ENCODE measurements at places on chromosomes 7 and 10.

- no peak for DNase-seq
These were observed 3.2 kb upstream of the GSTO1 start for GRCh38 chr10:104251443-104251842.

GRCh38 chr10:114286921-114287320 lies 47.9 kb downstream of the VWA2 start:
- DNase-seq: no peak

- DNase-seq: no peak
These were observed 37.6 kb upstream of the PDCD4 start for GRCh38 chr10:110833941-110834628.

DNA sequence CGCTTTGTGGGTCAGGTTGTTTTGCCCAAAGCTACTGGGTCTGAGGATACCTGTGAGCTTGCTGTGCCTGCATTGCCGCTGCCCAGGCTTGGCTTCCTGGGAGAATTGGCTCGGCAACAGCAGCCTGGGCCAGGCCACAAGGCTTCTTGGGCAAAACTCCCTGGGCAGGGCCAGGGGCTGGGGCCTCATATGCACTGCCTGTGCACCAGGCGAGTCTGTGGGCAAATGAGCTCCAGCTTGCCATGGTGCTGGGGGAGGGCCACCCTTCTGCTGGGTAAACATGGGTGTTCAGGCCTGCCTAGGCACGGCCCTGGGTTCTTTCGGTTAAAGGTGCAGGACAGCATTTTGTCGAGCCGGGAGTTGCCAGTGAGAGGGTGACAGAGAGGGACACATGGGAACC lies 19.4 kb downstream of the ZMIZ1 start:
- no peak for DNase-seq

DNA sequence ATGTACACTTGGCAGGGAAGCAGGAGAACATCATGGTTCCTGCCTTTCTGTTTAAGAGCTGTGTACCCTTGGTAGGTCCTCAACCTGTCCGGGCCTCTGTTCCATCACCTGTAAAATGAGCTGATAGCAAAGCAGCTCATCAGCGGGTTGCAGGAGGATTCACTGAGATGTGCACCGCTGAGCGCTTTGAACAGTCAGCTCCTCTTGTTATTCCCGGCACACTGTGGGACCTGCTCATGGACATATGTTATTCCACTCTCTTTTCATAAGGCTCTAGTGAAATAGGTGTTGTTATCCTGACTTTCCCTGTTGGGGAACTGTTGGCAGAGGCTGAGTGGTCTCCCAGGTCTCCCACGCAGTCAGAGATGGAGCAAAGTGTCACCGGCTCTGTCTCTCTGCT lies 497.5 kb upstream of the ZMIZ1 start:
- no peak for DNase-seq

DNA sequence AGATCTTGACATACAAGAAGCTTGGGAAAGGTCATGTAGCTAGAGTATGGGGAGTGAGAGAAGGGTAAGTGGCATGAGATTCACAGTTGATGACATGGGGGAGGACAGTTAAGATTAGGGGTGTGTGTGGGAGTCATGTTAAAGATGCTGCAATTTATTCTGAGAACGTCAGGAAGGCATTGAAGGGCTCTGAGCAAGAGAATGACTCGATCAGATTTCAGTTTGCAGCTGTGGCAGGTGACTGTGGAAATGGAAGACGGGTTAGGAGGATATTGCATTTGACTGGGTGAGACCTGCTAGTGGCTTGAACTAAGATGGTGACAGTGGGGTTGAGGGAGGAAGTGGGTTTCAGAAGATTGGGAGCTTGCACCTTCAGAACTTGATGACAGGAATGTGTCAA lies 5.6 kb downstream of the CDC123 start:
- no peak for DNase-seq

- no peak for DNase-seq
These were observed 223.1 kb downstream of the FGFR2 start for GRCh38 chr10:121375172-121375571.

DNA sequence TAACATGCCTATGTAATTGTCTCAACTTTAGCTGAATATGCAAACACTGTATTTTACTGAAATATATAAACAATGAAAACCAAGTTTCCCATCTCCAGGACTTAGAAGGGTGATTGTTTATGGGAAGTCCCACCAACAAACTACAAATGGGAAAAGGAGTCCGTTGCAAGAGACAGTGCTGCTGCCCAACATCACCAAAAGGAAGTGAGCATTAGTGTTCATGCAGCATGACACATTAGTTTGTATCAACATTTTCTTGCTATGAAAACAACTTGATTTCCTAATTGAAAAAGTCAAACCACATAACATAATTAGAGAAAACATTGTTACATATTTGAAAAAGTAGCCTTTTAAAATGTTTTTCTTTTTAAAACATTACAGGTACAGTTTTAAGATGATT lies 138.5 kb downstream of the ZNF438 start:
- DNase-seq: no peak

- peak; percentile 71 for DNase-seq
These were observed at the start of gene ACTL6B for GRCh38 chr7:100655908-100656674. Gene ACTL6B, minus strand, starts transcription at chr7:100656448. Its CDS starts 94 bp downstream, at chr7:100656354.

- DNase-seq: peak; percentile 17
These were observed 127.8 kb upstream of the ZNF746 start for GRCh38 chr7:149625340-149625946.

GRCh38 chr10:1400101-1401070 lies 336.9 kb downstream of the ADARB2 start:
- DNase-seq: no peak

- no peak for DNase-seq
These were observed 171.0 kb downstream of the SND1 start for GRCh38 chr7:127822822-127823508.

DNA sequence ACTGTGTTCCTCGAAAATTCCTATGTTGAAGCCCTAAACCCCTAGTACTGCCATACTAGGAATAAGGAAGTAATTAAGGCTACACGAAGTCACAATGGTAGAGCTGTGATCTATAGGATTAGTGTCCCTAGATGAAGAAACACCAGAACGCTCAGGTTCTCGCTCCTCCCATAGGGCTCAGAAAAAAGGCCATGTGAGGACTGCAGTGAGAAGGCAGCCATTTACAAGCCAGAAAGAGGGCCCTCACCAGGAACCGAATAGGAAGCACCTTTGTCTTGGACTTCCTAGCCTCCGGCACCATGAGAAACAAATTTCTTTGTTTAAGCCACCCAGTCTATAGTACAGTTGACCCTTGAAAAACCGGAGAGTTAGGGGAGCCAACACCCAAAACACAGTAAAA lies 46.2 kb downstream of the CACUL1 start:
- no peak for DNase-seq

DNA sequence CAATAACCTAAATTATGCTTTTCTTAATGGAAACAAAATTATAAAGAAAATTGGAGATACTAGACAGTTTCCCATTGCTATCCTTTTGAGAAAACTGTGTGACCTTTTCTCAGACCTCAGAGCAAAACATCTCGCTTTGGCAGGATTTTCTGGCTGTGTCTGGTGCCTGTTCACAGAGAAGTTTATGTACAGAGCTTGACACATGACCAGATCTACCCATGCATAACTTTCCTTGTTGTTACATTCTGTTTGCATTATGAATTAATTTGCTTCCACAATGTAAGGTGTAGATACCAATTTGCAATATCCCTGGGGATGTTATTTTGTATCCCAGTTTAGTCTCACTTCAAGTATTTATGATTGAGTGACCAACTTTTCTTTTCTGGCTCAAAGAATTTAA lies 565.0 kb downstream of the XPNPEP1 start:
- DNase-seq: no peak

- no peak for DNase-seq
These were observed 98.4 kb downstream of the ADARB2 start for GRCh38 chr10:1638889-1639419.

GRCh38 chr10:44938956-44939355 lies 20.6 kb upstream of the RASSF4 start:
- DNase-seq: no peak

DNA sequence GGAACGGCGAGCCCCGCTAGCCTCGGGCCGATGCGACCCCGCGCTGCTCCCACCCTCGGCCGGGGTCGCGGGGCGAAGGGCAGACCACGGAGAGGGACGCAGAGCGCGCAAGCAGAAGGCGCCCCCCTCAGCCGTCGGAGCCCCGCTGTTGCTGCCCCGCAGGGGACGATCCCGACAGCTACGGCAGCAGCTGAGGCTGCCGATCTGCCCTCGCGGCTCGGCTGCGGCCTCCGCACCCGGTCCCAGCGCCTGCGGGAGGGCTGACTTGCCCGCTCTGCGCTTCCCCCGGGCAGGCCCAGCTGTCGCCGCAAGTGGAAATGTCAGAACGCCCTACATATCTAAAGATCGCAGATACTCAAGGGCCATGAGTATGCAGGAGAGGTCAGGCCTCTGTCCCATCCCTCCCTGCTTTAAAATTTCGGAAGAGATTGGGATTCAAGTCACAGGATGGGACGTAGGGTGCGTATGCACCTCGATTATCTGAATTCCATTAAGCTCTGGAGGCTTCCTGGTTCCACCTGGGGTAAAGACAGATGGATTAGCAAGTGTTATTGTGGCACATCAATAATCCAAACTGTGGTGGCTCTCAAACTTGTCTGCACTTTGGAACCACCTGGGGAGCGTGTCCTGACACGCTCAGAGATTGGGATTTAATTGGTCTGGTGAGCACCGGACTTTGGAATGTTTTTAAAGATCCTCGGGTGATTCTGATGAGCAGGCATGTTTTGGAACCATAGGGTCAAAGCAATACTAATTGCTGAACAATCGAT lies at the start of gene CRPPA:
Gene CRPPA (minus strand): TSS at position 206 of the 770 bp plus-strand sequence. CDS start 216 bp downstream, outside the sequence.
- no peak for DNase-seq

GRCh38 chr10:11162828-11163599 lies 145.3 kb downstream of the CELF2 start:
- peak; percentile 95 for DNase-seq

DNA sequence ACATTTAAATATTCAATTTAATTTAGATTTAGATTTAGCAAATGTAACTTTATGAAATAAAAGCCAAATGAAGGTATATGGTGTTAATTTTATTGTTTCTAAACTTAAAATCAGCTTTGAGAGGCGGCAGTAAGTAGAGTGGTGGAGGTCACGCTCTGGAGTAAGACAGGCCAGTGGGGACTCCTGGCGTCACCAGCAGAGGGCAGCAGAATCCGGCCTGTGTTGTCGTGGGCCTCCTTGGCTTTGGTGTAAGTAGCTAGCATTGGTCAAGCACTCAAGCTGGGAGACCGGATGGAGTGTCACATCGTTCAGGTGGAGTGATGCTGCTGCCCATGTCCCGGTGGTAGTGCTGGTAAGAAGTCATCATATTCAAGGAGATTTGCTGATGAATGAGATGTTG lies 98.7 kb upstream of the DNAJB6 start:
- DNase-seq: no peak

DNA sequence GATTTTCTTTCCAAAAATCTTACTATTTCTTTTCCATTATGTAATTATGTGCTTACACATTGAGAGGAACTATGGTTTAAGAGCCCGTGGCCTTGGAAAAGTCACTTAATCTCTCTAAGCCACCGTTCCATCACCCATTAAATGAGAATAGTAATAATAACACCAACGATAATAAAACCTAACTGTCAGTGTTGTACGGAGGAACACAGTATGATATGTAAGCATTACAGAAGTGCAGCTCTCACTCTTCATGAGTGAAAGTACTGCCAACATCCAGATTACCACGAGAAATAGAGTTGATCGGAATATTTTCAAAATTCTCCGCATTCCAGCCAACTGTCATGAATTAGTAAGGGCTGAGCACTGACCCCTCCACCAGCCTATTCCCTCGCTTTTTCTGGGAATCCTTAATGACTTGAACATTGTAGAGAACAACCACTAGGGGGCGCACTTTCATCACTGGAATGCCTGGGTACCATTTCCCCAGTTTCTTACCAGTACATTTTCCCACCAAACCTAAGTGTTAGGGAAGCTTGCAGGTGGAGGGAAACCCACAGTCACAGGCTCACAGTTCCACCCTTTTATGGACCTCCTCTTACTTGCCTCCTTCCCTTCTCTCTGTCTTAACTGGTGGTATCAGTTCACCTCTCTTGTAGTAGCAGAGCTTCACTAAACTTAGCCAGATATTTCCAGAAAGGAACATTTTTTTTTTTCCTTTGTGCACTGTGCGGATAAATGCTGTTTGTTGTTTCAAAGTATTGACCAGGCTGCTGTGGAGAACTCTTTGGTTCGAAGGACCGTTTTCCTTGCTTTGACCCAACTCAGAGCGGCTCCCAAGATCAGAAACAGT lies 27.8 kb downstream of the NKX2-3 start:
- no peak for DNase-seq

DNA sequence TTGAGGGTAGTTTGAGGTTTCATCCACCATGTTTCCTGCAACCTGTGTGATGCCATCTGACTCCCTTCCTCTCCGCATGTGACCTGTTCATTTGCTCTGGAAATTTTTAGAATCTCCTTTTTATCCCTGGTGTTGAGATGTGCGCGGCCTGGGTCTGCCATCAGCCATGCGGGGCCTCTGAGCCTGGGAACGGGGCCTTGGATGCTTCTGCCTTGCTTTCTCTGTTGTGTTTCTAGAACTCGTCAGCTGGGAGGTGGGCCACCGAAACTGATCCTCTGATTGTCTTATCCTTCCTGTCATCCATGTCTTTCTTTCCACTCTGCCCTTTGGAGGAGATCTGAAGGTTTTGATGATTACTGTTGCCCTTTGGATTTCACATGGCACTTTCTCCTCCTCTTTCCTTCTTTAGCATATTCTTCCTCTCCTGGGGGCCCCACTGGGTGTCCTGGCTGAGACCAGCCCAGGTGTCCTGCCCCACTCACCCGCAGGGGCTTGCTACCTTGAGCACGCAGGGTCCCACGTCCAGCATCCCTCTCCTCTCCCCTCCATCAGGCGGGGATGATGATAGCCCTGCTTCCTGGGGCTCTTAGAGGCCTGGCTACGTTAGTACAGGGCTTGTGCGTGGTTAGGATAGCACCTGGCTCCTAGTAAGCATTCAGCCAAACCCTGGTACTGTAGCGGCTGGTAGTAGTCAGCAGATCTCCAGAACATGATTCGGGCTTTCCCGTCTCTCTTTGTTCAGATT lies 29.9 kb downstream of the PPP2R2D start:
- no peak for DNase-seq

DNA sequence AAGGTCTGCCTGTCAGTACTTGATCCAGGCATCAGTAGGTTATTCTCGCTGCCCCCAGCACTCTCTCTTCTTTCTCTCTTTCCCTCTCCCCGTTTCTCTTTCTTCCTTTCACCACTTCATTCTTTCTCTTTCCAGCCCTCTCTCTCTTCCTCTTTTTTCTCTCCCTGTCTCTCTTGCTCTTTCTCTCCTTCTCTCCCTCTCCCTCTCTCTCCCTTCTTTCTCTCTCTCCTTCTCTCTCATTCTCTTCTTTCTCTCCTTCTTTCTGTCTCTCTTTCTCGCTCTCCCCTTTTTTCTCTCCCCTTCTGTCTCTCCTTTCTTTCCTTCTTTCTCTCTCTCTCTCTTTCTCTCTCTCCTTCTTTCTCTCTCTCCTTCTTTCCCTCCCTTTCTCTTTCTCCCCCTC lies 7.5 kb upstream of the DRGX start:
- no peak for DNase-seq

DNA sequence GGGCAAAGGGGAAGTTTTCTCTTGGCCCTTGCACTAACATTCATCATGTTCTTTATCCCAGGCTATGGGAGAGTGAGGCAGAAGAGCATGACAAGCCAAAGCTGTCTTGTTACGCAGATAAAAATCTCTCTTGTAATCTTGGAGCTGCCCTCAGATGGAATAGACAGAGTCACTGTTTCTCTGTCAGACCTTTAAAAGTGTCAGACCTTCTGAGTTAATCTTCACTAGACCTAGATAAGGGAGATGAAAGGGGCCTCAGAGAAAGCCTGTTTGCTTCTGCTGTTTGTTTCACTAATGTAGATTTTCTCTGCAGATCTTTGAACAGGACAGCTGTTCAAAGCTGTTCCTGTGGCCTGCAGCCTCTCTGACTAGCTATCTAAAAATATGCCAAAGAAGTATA lies 112.9 kb downstream of the KIF20B start:
- no peak for DNase-seq

GRCh38 chr7:41122256-41122987 lies 580.5 kb downstream of the INHBA start:
- no peak for DNase-seq
